ENCODE measurements at places on chromosomes 2 and 18.

DNA sequence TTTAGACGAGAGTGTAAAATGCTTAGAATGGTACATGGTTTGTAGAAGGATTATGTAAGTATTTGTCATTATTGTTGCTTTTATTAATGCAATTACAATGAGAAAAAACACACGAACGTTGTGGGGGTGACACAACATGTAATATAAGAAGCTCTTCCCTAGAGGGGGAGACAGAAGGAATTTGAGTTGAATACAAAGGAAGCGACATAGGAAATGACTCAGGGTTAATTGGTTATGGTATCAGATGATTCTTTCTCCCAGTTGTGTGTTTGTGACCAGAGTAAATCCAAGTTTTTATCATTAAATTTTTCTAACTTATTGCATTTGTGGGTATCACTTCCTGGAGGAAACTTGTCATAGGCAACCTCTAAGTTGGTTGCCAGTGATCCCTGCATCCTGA is 625.6 kb upstream of the CDH2 start:
- no peak overlapping the region for H3K27ac ChIP-seq
- no peak for DNase-seq
- no peaks in the 10 kb centered on the region for H3K36me3 ChIP-seq
- no peak overlapping the region for H3K4me3 ChIP-seq
- H3K4me1 ChIP-seq = no peaks in the 10 kb centered on the region
- no peaks in the 10 kb centered on the region for H3K27me3 ChIP-seq

GRCh38 chr2:84879584-84880394 is 1.1 kb downstream of the TRABD2A start:
- H3K27ac ChIP-seq = no peak overlapping the region
- peak overlapping the region; percentile 64 for H3K4me3 ChIP-seq
- DNase-seq = peak; percentile 68
- peaks cover 44% of the 10 kb centered on the region for H3K27me3 ChIP-seq

GRCh38 chr2:184644685-184645084 is 46.4 kb downstream of the ZNF804A start:
- H3K27ac ChIP-seq = no peak overlapping the region
- H3K4me1 ChIP-seq = no peaks in the 10 kb centered on the region
- H3K36me3 ChIP-seq = no peaks in the 10 kb centered on the region
- H3K27me3 ChIP-seq = peaks cover 4% of the 10 kb centered on the region
- no peak for DNase-seq
- H3K4me3 ChIP-seq = no peak overlapping the region

GRCh38 chr2:6281524-6281923 is 584.2 kb downstream of the CMPK2 start:
- H3K4me1 ChIP-seq = no peaks in the 10 kb centered on the region
- no peaks in the 10 kb centered on the region for H3K27me3 ChIP-seq
- DNase-seq = no peak
- no peak overlapping the region for H3K27ac ChIP-seq

GRCh38 chr2:222743251-222743812 is 71.9 kb downstream of the MOGAT1 start:
- H3K4me3 ChIP-seq = peak overlapping the region; percentile 29
- DNase-seq = no peak
- H3K4me1 ChIP-seq = peaks cover 22% of the 10 kb centered on the region

GRCh38 chr2:289362-290089 is 1.6 kb upstream of the ALKAL2 start:
- H3K27ac ChIP-seq = peak overlapping the region; percentile 76
- no peaks in the 10 kb centered on the region for H3K27me3 ChIP-seq
- DNase-seq = no peak
- peaks cover 28% of the 10 kb centered on the region for H3K4me1 ChIP-seq
- H3K36me3 ChIP-seq = peaks cover 16% of the 10 kb centered on the region

Measured in chondrocyte (in vitro differentiated cells).